ENCODE measurements at places on chromosomes 7 and 10.

DNA sequence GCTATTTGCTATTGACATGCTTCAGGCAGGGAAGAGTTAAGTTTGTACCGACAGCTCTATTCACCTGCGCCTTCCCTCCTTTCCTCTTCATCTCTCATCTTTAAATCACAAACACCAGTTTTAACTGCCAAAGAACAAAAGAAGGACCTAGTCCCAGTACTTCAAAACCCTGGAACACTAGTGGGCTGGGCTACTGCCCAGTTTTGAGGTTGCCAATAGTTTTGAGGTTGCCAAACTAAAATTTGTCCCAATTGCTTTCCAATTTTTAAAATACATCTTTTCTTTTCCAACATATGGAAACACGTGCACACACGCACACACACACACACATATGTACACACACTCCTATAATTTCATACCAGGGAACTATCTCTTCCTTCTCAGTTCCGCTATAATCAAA is 130.6 kb upstream of the SLC26A5 start:
- DNase-seq: no peak

- no peak for DNase-seq
Observed at GRCh38 chr10:75870039-75870645, 438.7 kb downstream of the LRMDA start.

DNA sequence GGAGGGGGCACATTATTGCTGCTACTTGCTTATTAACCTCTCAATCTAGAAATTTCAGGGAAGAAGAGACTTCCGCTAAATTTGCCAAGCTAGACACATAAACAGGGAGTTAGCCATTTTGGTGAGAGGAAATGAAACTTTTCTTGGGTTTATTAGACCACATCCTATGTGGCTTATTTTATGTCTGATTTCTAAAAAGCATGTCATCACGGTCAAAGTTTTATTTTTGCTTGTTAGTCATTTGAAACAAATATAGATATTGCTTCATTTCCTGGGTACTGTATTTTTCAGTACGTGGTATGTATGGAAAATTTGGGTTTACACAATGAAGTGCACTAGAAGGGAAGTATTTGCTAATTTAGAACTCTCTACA is 144.1 kb downstream of the TCF7L2 start:
- DNase-seq: peak; percentile 45

DNA sequence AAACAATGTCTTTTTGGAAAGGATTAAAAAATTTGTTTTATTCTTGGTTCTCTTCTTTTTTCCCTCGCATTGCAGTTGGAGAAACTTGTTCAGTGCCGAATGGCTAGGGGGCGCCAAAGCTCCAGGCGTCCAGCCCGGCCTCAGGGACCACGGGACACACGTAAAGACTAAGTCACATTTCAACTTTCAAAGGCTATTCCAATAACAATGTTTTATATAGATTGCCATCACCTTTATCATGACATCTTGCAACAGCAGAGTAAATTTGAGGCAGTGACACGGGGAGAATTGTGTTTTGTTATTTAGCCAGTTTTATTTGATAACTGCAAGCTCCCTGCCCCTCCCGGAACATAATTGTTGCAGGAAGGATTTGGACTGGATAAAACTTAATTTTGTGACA is 2.2 kb upstream of the IGFBP3 start:
- DNase-seq: peak; percentile 60

- DNase-seq: no peak
Observed at GRCh38 chr10:34985823-34986222, 104.3 kb downstream of the CUL2 start.

- no peak for DNase-seq
Observed at GRCh38 chr7:17176371-17177032, 122.0 kb upstream of the AHR start.

DNA sequence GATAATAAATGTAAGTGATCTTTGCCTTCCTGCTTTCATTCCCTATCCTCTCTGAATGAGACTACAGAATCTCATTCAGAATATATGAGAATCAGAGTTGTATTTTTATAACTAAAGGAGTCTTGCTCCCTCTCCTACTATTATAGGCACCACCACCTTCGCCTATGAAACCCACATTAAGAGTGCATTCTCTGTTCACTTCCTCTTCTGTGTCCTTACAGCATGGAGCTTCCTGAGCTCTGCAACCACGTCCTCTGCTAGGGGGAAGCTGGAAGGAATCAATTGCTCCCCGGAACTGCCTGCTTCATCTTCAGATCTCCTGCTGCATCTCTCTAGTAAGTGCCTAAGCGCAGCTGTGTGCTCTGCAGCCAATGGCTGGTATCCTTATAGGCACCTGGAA is 820.7 kb downstream of the GRID1 start:
- DNase-seq: no peak

DNA sequence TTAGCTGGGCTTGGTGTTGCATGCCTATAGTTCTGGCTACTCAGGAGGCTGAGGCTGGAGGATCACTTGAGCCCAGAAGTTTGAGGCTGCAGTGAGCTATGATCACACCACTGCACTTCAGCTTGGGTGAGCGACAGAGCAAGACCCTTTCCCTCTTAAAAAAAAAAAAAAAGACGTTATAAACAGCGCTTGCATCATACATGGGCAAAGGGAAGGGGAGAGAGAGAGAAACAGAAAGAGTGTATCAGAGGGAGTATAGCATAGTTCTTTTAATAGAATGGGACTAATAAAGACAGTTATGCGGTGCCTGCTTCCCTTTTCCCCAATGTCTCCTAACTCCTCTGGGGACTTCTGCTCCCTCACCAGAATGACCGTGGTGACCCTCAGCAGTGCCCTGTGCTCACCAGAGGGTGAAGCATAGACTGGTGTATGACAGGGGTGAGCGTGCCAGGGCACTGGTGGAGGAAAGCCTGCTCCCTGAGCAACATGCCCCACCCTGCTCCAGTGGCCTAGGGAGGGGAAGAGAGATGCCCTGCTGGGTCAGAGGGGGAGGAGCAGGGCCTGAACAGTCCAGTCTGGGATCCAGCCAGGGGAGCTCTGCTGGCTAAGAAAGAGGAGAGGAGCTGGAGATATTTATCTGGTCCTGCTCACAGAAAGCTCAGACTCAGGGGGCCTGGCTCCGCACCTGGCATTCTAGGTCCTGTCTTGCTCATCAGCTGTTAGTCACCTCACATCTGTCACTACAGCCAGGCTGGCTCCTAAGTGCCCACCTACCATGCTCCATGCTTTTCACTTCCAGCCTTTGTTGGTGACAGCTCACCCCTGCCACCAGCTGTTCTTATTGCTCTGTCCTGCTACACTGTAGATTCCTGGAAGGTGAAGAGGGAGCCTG is 2.2 kb downstream of the PDZD7 start:
- no peak for DNase-seq

DNA sequence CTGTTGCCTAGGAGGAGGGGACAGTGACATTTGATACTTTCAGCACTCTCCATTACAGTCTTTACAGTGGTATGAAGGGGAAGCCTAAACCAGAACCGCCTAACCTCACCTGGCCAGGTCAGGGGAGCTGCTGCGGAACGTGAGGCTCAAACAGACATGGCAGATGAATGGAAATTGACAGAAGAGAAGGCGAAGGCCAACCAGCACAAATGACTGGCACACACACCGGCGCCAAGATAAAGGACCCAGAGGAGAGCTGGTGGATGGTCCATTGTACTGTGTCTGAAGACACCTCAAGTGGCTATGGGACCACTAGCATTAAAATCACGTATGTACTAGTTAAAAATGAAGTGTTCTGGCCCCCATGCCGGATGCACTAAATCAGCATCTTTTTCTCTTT is 53.0 kb downstream of the JCAD start:
- no peak for DNase-seq

All from CD4-positive, alpha-beta T cell treated with Interleukin-17A for 1 hour (primary cell).